ENCODE measurements at places on chromosomes 5 and 9. TPM values are rescaled to one million over a fixed set of nuclear protein-coding genes. Genes with fewer than 3 reads are reported as not detected.

DNA sequence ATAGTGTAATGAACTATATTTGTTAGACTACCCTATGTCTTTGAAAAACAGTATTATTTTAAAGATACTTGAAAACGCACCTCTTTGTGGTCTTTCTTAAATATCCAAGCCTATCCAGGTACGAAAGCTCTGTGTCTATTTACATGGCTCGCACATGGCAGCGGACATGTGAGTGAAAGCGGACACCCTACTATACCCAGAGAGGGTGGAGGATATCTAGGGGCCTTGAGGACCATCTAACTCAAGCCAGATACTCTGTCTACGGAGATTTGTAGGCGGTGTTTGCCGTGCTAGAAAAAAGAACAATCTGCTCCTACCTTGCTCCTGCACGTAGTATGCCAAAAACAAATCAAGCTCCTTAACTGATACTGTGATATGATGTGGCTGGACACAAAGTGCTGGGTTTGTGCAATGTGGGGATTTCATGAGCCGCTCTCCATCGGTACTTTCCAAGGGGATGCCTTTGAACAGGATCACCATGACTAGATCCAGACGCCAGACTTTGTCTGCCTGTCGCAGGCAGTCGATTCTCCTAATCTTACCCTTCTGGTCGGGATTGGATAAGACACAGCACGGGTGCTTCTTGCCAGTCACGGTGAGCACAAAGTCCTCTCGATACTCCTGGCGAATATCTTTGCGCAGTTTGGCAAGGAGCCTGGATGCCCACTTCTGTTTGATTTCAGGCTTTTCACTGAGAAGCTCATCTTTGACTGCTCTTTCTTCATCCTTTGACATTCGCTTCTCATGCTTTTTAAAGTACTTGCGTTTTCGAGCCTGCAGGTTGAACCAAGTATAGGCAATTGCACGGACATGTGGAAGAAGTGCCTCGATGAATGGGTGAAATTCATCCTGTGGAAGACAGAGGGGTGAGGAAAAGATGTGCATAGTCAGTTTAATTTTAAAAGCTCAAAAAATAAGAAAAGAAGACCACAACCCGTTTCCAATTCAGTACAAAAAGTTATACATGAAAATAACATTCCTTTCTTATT lies 7.0 kb downstream of the NFIB start:
- H3K36me3 ChIP-seq = no peaks in the 10 kb centered on the region
- H3K27ac ChIP-seq = peak overlapping the region; percentile 81
- H3K27me3 ChIP-seq = no peaks in the 10 kb centered on the region
- peaks cover 31% of the 10 kb centered on the region for H3K4me1 ChIP-seq
- no peak overlapping the region for H3K4me3 ChIP-seq

DNA sequence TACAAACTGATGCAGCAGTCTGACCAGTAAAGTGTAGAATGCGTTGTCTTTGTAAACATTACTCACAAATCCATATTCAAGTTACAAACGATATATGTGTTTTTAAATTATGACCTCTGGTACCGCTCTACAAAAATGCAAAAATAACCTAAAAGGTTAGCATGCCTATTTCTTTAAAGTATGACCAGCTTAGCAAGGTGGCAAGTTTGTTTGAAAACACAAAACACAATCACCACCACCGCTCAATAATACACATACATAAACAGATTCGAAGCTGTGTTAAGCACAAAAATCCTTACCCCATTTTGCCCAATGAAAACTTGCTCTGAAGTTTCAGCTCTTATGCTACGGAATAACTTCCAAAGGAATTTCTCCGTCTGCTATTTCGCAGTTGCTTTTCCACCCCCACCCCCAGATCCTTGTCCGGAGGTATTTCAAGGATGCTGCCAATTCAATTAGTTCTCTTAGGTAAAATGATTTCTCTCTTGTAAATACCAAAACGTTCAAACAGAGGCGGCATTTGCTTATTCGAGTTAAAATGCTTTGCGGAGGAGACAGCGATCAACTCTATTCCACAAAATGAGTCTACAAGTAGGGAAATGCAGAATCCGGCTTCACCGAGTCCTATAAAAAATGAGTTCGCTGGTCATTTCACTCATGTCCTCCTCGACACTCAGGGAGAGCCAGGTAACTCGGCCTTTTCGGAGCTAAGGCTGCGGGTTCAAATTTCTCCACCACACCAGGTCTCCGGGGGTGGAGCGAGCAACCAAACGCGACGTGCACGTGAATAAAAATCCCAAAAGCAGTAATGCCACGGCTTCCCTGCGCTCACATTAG lies 1.2 kb downstream of the HOMER1 start:
- no peaks in the 10 kb centered on the region for H3K4me1 ChIP-seq
- DNase-seq = no peak
- peak overlapping the region; percentile 94 for H3K4me3 ChIP-seq
- peak overlapping the region; percentile 99 for H3K27ac ChIP-seq

- no peak for DNase-seq
- H3K4me3 ChIP-seq = no peak overlapping the region
- H3K4me1 ChIP-seq = peaks cover 10% of the 10 kb centered on the region
- H3K27me3 ChIP-seq = no peaks in the 10 kb centered on the region
- no peaks in the 10 kb centered on the region for H3K36me3 ChIP-seq
These were observed 162.7 kb downstream of the SYK start for GRCh38 chr9:90964101-90965020.

The TEX48 gene
- not detected for total RNA-seq

GRCh38 chr9:97706246-97706645 lies 9.1 kb upstream of the XPA start:
- no peak overlapping the region for H3K4me3 ChIP-seq
- H3K27ac ChIP-seq = no peak overlapping the region
- no peaks in the 10 kb centered on the region for H3K36me3 ChIP-seq
- peaks cover 6% of the 10 kb centered on the region for H3K4me1 ChIP-seq
- no peak for DNase-seq

- no peak overlapping the region for H3K4me3 ChIP-seq
- no peak for DNase-seq
- no peaks in the 10 kb centered on the region for H3K27me3 ChIP-seq
- H3K36me3 ChIP-seq = no peaks in the 10 kb centered on the region
- H3K4me1 ChIP-seq = no peaks in the 10 kb centered on the region
- H3K27ac ChIP-seq = no peak overlapping the region
These were observed 192.9 kb upstream of the CCNG1 start for GRCh38 chr5:163244445-163244987.
